ENCODE measurements at places on chromosomes 6 and 20.
A peak's percentile ranks its signal among the peaks of the same experiment; 100 is the strongest.

DNA sequence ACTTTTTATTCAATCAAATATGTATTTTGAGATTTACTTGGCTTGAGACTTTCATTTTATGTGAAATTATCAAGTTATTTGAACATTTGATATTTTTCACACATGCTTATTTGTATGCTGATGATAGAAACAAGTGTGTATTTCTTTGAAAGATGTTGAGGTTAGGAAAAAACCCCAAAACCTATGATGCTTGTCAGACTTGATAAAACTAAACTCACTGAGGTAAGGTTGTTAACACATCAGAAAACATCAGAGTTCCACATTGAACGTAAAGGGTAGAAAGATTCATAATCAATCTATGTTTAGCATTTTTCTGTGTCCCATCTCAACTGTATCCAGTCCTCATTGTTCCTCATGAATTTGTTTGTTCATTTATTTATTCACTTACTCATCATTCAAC is 12.2 kb downstream of the SF3B5 start:
- DNase-seq: no peak

GRCh38 chr6:149403534-149403933 is 3.5 kb downstream of the SUMO4 start:
- no peak for DNase-seq

- DNase-seq: no peak
Observed at GRCh38 chr6:3247255-3248146, 11.2 kb upstream of the PSMG4 start.

- peak; percentile 45 for DNase-seq
Observed at GRCh38 chr6:24064106-24064505, 61.9 kb upstream of the NRSN1 start.

DNA sequence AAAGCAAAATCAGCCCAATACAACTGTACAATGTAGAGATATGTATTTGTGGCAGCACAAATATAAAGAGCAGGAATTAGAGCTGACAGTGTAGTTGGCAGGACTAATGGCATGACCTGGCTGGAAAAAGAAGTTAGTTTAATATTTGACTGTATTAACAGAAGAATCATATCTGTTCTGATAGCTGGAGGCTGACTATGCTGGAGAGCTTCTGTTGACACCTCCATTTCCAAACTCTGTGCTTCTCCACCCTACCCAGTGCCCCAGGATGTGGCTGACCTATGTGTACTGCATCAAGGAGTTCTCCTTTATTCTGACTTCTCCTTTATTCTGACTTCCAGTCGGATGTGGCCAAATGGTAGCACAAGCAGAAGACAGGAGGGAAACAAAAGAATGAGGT is 299.3 kb downstream of the PKHD1 start:
- DNase-seq: no peak

GRCh38 chr6:154479771-154480639 is 30.5 kb downstream of the CNKSR3 start:
- DNase-seq: no peak
